PC-3 (cell line): ENCODE measurements at places on chromosomes 3 and 15. TPM values are rescaled to one million over a fixed set of nuclear protein-coding genes. Genes with fewer than 3 reads are reported as not detected.
A peak's percentile ranks its signal among the peaks of the same experiment; 100 is the strongest.

Gene CHRM5
- total RNA-seq: 0.04 TPM in 1 of 2 replicates, not detected in the other

Gene ACAD9
- 38.2 and 38.6 TPM in 2 replicates for total RNA-seq

DNA sequence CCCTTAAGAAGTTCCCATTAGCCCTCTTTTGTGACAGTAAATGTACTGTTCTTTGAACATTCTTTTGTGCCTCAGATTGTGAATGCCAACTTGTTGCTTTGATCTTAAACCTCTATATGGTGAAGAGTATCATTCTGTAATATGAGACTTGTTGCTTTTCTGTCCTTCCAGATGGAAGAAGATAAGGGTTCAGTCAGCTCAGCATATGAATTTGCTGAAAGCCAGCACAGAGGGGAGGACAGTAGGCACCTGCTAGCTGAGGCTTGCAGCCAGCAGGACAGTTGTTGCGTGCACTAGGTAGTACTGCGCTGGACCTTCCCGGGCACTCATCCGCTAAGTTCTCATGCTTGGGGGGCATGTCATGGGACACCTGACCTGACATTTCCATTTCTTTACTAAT lies 74.7 kb downstream of the DCUN1D1 start:
- no peak overlapping the region for H3K4me3 ChIP-seq
- no peak for DNase-seq
- H3K36me3 ChIP-seq: peaks cover 2% of the 10 kb centered on the region; the same call in 1 of the 2 replicates
- no peak overlapping the region for H3K27ac ChIP-seq
- no peaks in the 10 kb centered on the region for H3K4me1 ChIP-seq

DNA sequence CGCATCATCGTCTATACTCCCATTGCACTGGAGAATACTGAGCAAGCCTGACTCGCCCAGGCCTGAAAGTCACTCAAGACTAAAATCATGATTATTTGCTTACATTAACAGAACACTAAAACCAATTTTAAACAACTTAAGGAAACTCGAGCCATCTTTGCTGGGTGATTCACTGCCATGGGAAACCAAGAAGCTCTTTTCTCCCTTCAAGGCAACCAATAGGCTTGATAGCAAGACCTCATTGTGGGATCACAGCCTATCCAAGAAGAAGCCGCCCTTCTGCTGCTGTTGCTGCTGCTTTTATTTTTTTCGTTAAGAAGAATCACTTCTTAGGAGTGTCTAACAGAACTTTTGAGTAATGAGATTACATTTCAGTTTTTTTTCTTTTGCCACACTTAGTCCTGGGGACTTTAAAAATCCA lies 479.4 kb downstream of the FOXP1 start:
- no peaks in the 10 kb centered on the region for H3K36me3 ChIP-seq
- DNase-seq: peak; percentile 58
- H3K27me3 ChIP-seq: no peaks in the 10 kb centered on the region
- peak overlapping the region; percentile 74 for H3K27ac ChIP-seq
- peaks cover 61% of the 10 kb centered on the region for H3K4me1 ChIP-seq
- H3K4me3 ChIP-seq: no peak overlapping the region

GRCh38 chr15:77505556-77505955 lies 84.9 kb downstream of the HMG20A start:
- no peak for DNase-seq
- H3K4me1 ChIP-seq: peaks cover 32% of the 10 kb centered on the region
- H3K27me3 ChIP-seq: no peaks in the 10 kb centered on the region
- no peaks in the 10 kb centered on the region for H3K36me3 ChIP-seq
- H3K27ac ChIP-seq: no peak overlapping the region

DNA sequence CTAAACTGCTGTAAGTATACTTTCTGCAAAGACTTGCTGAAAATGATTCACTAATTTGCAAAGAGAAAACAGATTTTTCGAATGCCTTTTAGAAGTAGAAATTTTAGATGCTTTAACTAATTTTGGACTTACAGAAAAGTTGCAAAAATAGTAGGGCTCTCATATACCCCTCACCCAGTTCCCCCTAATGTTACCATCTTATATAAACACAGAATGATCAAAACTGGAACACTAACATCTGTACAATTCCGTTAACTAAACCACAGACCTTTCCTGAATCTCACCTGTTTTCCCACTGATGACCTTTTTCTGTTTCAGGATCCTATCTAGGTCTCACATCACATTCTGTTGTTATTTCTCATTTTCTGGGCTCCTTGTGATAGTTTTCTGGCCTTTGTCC lies 454.8 kb downstream of the SHQ1 start:
- DNase-seq: no peak
- no peaks in the 10 kb centered on the region for H3K36me3 ChIP-seq
- H3K27me3 ChIP-seq: no peaks in the 10 kb centered on the region
- H3K4me3 ChIP-seq: no peak overlapping the region
- no peak overlapping the region for H3K27ac ChIP-seq
- H3K4me1 ChIP-seq: no peaks in the 10 kb centered on the region

GRCh38 chr3:119362010-119362409 lies 67.8 kb downstream of the ARHGAP31 start:
- no peaks in the 10 kb centered on the region for H3K27me3 ChIP-seq
- H3K4me3 ChIP-seq: no peak overlapping the region
- no peak overlapping the region for H3K27ac ChIP-seq
- H3K36me3 ChIP-seq: no peaks in the 10 kb centered on the region
- H3K4me1 ChIP-seq: no peaks in the 10 kb centered on the region
- DNase-seq: no peak

DNA sequence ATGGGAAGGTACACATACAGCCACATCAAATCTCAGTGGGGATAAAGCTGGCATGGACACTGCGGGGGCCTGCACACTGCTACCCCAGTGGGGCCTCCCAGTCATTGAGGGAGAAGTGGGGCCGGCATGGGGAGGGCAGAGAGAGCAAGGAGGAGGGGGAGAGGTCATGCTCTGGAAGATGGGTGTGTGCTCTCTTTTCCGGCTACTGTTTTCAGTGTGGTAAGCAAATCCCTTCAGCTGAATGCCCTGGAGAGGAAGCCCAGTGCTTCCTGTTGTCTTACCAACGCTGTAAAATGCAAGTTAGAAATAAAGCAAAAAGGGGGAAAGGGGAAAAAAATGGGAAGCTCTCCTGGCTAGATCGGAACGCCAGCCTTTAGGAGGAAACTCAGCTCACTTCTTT lies 30.8 kb downstream of the NRROS start:
- no peaks in the 10 kb centered on the region for H3K4me1 ChIP-seq
- H3K27me3 ChIP-seq: no peaks in the 10 kb centered on the region
- H3K4me3 ChIP-seq: no peak overlapping the region
- H3K27ac ChIP-seq: no peak overlapping the region
- DNase-seq: no peak

DNA sequence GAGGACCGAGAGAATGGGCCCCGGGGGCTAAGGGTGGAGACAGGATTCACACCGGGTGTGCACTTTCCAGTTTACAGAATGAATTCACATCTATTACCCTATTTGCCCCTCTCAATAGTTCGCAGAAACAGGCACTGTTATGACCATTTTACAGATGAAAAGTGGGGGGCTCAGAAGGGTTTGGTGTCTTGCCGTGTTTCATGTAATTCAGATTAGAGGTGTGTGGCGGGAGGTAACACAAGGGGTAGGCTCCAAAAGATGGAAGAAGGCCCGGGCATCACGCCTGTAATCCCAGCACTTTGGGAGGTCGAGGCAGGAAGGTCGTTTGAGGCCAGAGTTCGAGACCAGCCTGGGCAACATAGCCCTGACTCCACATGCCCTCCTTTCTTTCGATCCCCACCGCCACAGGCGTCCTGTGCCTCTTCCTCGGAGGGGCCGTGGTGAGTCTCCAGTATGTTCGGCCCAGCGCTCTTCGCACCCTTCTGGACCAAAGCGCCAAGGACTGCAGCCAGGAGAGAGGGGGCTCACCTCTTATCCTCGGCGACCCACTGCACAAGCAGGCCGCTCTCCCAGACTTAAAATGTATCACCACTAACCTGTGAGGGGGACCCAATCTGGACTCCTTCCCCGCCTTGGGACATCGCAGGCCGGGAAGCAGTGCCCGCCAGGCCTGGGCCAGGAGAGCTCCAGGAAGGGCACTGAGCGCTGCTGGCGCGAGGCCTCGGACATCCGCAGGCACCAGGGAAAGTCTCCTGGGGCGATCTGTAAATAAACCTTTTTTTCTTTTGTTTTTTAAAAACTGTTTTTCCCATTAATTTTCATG lies 3.4 kb downstream of the DUOXA2 start:
- H3K36me3 ChIP-seq: no peaks in the 10 kb centered on the region
- DNase-seq: no peak
- peaks cover 17% of the 10 kb centered on the region for H3K27me3 ChIP-seq
- H3K4me1 ChIP-seq: peaks cover 10% of the 10 kb centered on the region

DNA sequence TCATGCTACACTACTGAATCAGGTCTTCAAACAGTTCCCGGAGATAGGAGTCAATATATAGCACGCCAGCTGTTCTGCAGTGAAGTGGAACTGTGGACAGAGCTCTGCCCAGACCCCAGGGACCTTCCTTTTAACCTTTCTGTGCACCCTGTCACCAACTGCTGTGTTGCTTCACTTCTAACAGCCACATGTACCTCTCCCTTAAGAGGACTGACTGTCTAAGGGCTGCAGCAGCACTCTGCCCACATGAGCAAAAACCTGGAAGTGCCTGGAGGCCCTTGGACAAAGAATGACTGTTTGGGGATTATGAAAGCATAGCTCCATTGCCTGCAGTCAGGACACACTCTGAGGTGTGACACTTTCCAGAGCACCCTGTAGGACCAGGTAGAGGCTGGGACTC lies 88.3 kb upstream of the CTNNB1 start:
- H3K27ac ChIP-seq: no peak overlapping the region
- DNase-seq: no peak
- H3K4me1 ChIP-seq: no peaks in the 10 kb centered on the region
- peaks cover 27% of the 10 kb centered on the region for H3K27me3 ChIP-seq
- no peaks in the 10 kb centered on the region for H3K36me3 ChIP-seq
- no peak overlapping the region for H3K4me3 ChIP-seq

GRCh38 chr3:24196526-24196925 lies 251.4 kb downstream of the NR1D2 start:
- no peaks in the 10 kb centered on the region for H3K36me3 ChIP-seq
- no peaks in the 10 kb centered on the region for H3K27me3 ChIP-seq
- DNase-seq: peak; percentile 18
- H3K4me3 ChIP-seq: no peak overlapping the region
- no peak overlapping the region for H3K27ac ChIP-seq

DNA sequence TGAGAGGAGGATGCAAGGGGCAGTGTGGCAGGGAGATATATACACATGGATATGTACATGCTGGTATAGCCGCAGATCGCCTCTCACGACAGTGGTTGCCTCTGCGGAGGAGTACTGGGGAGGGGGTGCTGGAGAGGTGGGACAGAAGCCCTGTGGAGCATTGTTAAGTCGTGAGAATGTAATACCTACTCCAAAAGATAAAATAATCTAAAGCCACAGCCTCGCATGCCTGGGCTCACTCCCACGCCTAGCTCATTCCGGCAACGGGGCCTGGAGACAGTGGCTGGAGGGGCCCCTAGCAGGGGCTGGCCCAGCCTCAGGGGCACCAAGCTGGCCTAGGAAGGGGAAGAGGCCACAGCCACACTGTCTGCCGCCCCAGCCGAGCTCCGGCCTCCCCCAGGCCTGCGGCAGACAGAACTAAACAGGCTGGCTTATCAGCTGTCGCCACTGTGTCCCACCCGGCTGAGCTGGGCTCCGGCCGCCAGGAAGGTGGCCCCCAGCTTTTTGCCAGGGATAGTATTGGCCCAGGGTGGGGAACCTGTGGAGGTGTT lies 65.1 kb upstream of the LCTL start:
- no peaks in the 10 kb centered on the region for H3K4me1 ChIP-seq
- H3K27me3 ChIP-seq: no peaks in the 10 kb centered on the region
- no peak overlapping the region for H3K27ac ChIP-seq

DNA sequence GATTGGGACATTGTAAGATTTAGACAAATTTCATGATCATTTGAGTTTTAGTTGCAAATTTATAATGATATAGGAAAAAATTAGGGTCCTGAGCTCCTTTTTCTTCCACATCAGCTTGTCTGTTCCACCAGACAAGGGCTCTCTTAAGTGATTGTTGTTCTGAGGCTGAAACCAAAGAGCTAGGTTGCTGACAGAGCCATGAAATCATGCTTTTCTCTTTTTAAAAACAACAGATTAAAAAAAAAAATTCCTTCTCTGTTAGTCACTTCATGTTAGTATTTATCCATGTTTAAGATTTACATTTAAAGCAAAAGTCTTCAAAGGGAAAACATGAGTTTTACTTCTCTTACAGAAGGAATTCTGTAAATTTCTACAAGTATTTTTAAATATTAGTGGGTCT lies 56.8 kb downstream of the ATP2C1 start:
- H3K36me3 ChIP-seq: peaks cover 16% of the 10 kb centered on the region
- no peaks in the 10 kb centered on the region for H3K27me3 ChIP-seq
- H3K4me1 ChIP-seq: peaks cover 15% of the 10 kb centered on the region
- no peak overlapping the region for H3K27ac ChIP-seq

- no peak overlapping the region for H3K27ac ChIP-seq
- no peaks in the 10 kb centered on the region for H3K27me3 ChIP-seq
- H3K4me3 ChIP-seq: no peak overlapping the region
- peaks cover 17% of the 10 kb centered on the region for H3K4me1 ChIP-seq
- no peak for DNase-seq
Observed at GRCh38 chr15:99137111-99137546, 32.2 kb downstream of the SYNM start.

DNA sequence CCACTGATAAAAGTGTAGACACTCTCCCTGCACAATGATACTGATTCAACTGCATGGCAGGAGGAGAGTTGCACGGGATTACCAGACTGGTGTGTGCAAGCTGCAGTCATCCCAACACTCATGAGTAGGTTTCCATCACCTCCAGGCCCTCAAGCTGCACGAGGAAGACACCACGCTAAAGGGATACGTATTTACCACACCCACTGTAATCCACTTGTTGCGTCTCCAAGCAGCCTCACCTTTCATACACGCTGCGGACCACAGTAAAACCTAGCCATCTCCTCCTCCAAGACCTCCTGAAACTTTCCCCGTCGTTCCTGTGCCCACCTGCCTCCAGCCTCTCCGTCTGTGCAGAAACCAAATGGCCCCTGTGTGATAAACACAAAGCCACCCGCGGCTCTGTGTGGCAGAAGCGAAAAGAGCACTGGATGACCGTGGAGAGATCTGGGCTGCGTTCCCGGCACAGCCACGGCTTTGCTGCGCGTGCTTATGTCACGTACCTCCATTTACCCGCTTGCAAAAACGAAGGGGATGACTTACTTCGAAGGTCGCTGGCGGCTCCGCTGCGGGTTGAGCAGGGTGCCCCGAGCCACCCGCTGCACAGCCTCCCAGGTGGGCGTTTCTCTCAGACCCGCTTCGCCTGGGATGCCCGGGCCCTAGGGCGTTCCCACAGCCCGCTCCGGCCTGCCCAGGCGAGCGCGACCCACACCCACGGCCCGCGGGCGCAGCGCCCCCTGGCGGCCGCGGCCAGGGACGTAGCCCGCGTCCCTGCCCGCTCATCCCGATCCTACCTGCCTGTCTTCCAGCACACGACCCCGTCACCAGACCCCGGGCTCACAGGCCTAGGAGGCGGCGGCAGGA lies 643 bp downstream of the ABCC5 start:
- H3K27ac ChIP-seq: peak overlapping the region; percentile 26; the same call in 1 of the 2 replicates
- peaks cover 13% of the 10 kb centered on the region; the same call in 1 of the 2 replicates for H3K36me3 ChIP-seq
- no peaks in the 10 kb centered on the region for H3K27me3 ChIP-seq
- peaks cover 35% of the 10 kb centered on the region for H3K4me1 ChIP-seq
- peak overlapping the region; percentile 98 for H3K4me3 ChIP-seq
- DNase-seq: peak; percentile 71

DNA sequence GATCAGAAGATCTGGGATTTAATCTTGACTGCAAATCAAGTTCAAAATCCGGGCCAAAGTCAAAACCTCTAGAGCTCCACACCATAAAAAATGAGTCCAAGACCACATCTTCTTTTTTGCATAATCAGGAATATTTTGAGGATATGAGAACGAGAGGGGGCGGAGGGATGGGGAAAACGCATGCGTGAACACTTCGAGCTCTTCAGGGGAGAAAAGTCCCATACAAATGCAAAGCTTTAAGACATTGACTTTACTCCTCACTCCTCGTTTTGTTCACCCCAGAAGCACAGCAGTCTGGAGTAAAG lies 68.2 kb downstream of the SUMF1 start:
- H3K4me3 ChIP-seq: no peak overlapping the region
- no peaks in the 10 kb centered on the region for H3K36me3 ChIP-seq
- DNase-seq: no peak
